ENCODE measurements at places on chromosomes 11 and 22.

DNA sequence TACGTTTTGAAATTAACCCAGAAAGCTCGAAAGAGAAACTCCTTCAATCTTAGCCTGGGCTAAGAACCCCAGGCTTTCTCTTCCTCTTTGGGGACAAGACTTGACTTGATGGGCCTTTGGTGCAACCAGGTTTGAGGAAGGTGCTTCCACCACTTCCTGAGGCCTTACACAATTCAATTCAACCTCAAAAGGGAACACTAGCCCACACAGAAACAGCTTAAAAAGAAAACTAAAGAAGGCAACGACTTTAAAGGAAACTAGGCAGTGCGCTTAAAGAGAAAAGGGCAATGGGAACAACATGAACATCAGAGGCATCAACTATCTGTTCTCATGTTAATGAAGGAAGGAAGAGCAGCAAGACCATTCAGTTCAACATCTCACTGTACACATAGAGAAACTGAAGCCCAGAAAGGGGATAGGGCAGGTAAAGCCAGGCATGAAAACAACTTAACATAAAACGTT, 24.8 kb downstream of the PAK1 start:
- no peak for DNase-seq

- peak; percentile 70 for DNase-seq
These were observed 1.2 kb downstream of the BIRC3 start for GRCh38 chr11:102318469-102318868.

- DNase-seq: no peak
These were observed 344.1 kb downstream of the SOX6 start for GRCh38 chr11:16012125-16012751.

DNA sequence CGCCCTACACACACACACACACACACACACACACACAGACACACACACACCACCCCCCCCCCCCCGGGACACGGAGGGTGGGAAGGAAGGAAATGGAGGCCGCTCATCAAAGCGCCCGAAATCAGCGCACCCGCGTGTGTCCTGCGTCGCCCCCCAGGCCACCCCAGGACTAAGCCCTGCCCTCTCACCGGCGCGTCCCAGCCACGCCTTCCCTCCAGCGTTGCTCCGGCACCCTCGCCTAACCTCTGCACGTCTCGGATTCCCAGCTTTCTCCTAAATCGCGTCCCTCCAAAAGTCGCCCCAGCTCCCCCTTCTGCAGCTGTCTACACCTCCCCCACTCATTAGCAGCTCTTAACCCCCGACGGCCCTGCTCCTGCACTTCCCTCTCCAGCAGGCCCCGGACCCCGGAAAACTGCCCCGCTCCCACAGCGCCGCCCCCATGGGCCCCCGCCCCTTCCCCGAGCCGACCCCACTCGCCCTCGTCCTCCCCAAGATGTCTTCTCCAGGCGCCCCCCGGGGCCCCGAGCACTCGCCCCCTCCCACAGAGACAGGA, 557 bp downstream of the PACSIN2 start:
- no peak for DNase-seq

DNA sequence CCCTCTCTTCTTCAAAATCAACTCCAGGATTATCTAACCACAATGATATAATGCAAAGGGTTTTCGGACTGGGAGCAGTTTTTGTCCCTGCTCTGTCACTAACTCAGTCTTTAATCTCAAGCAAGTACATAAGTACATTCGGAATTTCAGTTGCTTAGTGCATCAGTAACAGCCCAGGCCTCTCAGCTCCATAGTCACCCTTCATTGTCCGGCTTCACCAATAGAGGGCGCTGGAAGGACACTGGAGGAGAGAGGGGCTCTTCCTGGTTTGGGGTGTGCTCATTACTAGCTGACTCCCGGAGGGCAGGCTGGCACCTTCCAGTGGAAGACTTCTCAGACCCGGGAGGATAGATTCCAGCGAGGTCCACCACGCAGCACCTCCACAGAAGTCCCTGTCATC, 90.4 kb upstream of the PDGFD start:
- DNase-seq: no peak

- DNase-seq: no peak
These were observed 17.7 kb upstream of the OLFML1 start for GRCh38 chr11:7467652-7468051.

DNA sequence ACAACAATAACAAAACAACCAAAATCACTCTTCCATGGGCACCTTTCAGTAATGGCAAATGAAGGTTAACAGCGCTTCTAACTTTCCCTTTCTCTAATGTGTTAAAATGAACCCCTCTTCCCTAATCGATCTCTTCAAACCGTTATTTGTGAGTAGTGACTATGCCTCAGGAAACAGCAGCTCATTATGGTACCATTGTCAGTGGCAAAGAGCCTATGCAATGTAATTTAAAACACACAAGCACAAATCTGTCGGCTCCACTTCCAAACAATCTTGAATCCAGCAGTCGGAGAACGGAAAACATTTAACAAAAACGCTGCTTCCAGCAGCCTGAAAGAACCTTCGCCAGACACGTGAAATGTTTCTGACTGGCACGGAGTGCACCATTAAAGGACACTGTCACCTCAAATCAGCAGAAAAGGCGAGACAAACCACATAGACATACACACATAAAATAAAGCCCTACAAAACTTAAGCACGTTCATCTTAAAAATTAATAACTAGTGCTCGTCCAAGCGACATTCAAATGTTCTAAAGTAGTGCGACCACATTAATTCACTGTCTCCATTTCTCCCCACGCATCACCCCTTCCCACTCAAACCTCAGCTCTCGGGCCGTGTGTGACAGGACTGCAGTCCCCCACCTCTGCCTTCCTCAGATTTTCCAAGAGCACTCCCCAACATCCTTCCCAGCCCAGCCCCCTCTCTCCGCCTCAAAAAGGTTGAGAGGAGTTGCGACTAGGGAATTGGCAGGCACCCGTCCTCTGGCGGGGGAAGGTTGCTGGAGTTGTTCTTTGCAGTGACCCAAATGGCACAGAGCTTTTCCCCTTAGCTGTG, 748 bp downstream of the RAB30 start:
- no peak for DNase-seq

- no peak for DNase-seq
These were observed 625.1 kb upstream of the ANO5 start for GRCh38 chr11:21567645-21568290.

DNA sequence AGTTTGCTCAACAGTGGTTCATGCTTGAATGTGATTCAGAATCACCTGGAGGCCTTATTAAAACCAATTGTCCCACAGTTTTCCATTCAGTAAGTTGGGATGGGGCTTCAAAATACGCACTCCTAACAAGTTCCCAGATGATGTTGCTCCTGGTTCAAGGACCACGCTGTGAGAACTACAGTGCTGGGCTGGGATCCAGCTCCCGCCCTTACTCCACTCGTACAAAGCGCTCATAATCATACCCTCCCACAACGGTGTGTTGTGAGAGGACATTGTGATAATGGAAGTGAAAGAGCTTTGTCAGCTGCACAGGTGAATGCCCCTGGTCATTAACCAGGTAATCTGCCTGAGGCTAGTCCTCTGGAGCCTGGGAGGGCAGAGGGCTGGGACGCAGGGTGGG, 1.3 kb upstream of the CD82 start:
- DNase-seq: no peak

GRCh38 chr22:40044870-40045834, 50.4 kb downstream of the FAM83F start:
- no peak for DNase-seq

GRCh38 chr22:19094393-19094997, 27.7 kb downstream of the DGCR2 start:
- no peak for DNase-seq

DNA sequence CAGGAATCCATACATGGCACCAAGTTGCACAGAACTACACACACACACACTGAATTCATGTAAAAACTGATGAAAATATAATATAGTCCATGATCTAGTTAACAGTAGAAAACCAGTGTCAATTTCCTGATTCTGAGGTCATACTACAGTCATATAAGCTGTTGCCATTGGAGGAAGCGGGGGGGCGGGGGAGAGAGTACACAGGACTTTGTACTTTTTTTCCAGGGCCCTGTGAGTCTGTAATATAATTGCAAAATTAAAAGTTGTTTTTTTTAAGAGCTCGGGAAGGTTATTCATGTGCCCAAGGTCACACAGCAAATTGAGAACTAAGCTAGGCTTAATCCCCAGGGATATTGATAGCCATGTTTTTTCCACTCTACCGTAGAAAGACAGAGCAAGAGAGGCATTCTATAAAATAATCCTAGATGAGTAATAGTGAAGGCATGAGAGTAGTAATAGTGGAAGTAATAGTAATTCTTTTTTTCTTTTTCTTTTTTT, 312.3 kb downstream of the MN1 start:
- peak; percentile 10 for DNase-seq

GRCh38 chr11:26584818-26585217, 12.8 kb upstream of the MUC15 start:
- no peak for DNase-seq

- DNase-seq: peak; percentile 46
These were observed 181.4 kb downstream of the DBX1 start for GRCh38 chr11:19978668-19979518.

- DNase-seq: no peak
These were observed 29.5 kb upstream of the ACR start for GRCh38 chr22:50708474-50708873.

DNA sequence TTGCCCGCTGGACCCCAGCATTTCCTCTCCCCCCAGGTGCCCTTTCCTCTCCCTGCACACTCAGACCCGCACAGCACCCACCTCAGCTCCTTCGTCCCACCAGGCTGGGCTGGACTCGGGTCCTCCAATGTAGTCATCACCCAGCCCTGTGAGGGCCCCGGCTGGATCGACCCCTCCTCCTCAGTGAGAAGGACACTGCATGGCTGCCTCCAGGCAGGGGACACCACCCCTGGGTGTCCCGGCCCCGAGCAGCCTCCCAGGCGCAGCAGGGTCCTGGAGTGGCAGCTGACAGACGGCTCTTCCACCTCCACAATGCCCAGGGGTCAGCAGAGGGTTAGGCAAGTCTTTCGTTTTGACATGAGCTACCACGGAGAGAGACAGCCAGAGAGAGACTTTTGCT, 11.1 kb upstream of the ELF5 start:
- no peak for DNase-seq

GRCh38 chr11:63491636-63492372, 837 bp upstream of the PLAAT5 start:
- DNase-seq: no peak

DNA sequence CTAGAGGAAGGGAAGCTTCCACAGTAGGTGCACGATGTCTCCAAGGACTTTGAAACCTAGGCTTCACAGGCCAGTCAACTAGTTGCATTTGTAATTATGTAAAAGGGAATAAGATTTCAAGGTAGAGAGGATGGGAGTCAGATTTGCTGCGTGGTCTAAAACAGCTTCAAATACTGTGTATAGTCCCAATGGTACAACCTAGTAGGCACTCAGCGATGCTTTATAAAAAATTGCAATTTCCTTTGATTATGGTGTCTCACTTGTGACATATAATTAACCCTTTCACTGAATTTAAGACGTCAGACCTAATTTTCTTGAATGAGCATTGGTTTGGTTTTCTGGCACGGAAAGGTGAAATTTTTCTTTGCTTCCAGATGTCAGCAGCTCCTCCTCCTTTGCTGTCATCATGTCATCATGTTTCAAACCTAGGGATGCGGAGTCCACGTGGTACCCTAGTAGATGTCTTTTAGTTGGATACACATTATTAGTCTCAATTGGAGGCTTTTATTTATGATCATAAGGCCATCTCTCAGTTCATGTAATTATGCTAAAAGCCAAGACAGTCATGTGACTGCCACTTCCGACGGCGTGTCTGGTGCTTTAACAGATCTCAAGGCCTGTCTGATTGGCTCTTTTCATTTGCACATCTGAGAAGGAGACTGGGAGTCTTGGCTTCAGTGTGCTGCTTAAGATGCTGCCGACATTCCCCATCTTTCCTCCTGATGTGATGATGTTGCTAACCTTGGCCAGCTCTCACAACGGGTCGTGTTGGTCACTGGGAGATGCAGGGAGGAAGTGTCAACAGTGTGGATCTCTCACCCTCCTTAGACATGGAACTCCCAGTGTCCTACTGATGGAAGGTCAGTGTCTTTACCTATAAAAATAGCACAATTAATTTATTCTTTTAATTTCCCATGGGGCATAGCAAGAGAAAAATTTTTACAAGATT, 134.0 kb downstream of the HIPK3 start:
- no peak for DNase-seq

GRCh38 chr11:35879361-35879760, 64.5 kb upstream of the LDLRAD3 start:
- DNase-seq: no peak

DNA sequence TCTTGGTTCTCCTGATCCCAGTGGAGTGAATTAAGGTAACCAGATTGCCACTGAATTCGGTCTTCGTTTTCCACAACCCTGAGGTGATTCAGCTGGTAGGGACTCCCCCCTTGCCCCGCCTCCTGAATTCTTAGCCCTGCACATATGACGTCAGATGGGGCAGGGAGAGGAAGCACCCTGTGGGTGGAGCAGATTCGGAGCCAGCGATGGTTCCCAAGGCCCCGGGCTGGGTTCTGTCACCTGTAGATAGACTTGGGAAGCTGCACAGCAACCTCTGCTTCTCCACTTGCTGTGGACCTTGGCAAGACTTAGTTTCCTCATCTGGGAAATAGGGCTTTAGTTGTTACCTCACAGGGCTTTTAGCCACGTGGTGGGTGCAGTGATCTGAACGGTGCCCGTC, 67.8 kb downstream of the CTTN start:
- DNase-seq: no peak

GRCh38 chr11:124454552-124454951, 9.1 kb upstream of the OR8B8 start:
- no peak for DNase-seq

- DNase-seq: no peak
These were observed 10.9 kb downstream of the OMP start for GRCh38 chr11:77113382-77114088.

- DNase-seq: no peak
These were observed 192.7 kb downstream of the OPCML start for GRCh38 chr11:133339495-133340140.

DNA sequence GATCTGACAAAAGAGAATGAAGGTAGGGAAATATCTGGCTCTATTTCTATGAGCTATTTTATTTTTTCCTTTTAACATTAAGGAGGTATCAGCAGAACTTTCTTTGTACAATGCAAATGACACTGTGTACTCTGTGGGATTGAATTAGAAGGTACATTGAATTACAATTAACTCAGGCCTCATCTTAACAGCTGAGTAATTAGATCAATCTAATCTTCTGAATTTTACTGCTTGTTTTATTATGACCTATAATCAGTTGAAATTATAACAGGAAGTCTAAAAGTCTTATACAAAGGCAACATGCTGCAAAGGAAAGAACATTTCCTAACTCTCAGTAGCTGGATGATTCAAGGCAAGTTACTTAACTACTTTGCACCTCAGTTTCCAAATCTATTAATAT, 69.8 kb downstream of the RELT start:
- no peak for DNase-seq

- DNase-seq: no peak
These were observed 235.6 kb downstream of the FAT3 start for GRCh38 chr11:92460213-92460612.

GRCh38 chr11:125874556-125875124, 12.8 kb upstream of the HYLS1 start:
- DNase-seq: peak; percentile 20

DNA sequence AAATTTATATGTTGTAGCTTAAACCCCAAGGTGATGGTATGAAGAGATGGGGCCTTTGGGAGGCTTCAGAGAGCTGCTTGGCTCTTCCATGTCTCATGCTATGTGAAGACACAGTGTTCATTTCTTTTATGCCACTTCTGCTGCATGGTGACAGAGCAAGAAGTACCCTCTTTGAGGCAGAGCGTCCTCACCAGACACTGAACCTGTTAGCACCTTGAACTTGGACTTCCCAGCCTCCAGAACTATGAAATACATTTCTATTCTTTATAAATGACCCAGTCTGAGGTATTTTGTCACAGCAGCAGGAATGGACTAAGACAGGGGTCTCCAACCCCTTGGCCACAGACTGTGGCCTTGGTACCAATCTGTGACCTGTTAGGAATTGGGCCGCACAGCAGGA, 146.4 kb upstream of the TIMP3 start:
- DNase-seq: no peak

All from RCC 7860 (cell line).